Fibroblast of the aortic adventitia (primary cell): ENCODE measurements at places on chromosomes 1 and 21. TPM values are rescaled to one million over a fixed set of nuclear protein-coding genes. Genes with fewer than 3 reads are reported as not detected.
A peak's percentile ranks its signal among the peaks of the same experiment; 100 is the strongest.

The TMEM52 gene
- total RNA-seq, result 0.72 TPM in 1 of 2 replicates, not detected in the other

The CASQ1 gene
- total RNA-seq, result 0.18 TPM in 1 of 2 replicates, not detected in the other

The RPTN gene
- total RNA-seq, result not detected in 2 replicates

GRCh38 chr1:192524223-192524622 is 51.4 kb upstream of the RGS1 start:
- DNase-seq, result peak; percentile 63

GRCh38 chr1:113659035-113659434 is 100.3 kb downstream of the PHTF1 start:
- no peak for DNase-seq
